ENCODE measurements at places on chromosomes 4 and X.

DNA sequence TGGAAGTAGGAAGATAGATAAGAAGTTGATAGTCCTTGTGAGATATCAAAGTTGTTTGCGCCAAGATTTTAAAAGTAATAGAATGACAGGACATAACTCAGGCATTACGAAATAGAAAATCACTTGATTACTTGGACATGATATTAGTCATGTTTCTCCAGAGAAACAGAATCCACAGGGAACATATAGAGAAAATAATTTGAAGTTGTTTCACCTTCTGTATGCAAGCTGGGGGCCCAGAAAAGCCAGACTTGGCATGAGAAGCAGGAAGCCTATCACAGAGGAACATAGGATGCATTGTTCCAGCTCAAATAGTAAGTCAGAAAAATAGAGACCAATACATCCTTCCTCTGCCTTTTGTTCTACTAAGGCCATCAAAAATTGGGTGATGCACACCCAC lies 715.9 kb downstream of the TECRL start:
- DNase-seq: no peak

GRCh38 chr4:38868059-38868960 lies 704 bp downstream of the FAM114A1 start:
- no peak for DNase-seq

DNA sequence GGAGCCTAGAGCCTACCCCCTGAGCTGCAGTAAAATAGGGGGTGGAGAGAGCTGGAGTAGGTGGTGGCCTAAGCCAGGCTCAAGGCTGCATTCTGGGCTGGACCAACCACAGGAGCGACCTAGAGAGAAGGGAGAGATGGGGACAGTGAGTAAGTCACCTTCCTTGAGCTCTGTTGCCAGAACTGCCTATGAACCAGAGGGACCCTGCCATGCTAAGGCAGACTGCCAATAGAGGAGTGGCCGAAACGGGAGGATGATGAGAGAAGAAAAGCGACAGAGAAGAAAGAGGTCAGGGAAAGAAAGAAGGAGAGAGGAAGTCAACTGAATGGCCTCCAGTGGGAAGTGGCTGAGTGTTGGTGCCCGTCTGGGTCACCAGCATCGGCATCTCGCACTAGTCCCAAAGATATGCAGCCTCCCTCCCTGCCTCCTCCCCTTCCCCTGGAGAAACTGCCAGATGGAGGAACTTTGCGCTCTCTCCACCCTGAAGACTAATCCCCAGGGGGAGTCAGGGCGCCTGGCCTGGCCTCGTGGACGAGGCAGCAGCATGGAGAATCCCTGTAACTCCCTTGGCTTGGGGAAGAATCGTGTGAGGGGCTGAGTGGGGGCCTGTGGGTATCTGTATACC lies 28.8 kb downstream of the ELF4 start:
- DNase-seq: no peak

- DNase-seq: no peak
These were observed 110.4 kb upstream of the TRIM2 start for GRCh38 chr4:153093802-153094201.

DNA sequence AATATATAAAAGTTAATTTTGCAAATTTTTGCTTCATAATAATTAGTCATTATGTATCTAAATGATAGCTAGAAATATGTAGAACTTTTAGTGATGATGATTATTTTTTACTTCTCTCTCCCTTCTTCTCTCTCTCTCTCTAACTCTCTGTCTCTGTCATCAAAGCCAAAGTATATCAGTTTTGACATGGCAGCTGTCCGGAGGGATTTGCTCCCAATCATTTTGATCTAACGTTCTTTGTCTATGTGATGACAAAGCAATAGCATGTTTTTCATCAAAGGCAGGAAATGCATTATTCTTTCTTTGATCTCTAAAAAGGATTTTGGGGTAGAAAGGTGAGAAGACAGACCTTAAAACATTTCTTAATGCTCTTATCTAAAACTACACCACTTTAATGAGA lies 402.1 kb downstream of the PDGFC start:
- no peak for DNase-seq

DNA sequence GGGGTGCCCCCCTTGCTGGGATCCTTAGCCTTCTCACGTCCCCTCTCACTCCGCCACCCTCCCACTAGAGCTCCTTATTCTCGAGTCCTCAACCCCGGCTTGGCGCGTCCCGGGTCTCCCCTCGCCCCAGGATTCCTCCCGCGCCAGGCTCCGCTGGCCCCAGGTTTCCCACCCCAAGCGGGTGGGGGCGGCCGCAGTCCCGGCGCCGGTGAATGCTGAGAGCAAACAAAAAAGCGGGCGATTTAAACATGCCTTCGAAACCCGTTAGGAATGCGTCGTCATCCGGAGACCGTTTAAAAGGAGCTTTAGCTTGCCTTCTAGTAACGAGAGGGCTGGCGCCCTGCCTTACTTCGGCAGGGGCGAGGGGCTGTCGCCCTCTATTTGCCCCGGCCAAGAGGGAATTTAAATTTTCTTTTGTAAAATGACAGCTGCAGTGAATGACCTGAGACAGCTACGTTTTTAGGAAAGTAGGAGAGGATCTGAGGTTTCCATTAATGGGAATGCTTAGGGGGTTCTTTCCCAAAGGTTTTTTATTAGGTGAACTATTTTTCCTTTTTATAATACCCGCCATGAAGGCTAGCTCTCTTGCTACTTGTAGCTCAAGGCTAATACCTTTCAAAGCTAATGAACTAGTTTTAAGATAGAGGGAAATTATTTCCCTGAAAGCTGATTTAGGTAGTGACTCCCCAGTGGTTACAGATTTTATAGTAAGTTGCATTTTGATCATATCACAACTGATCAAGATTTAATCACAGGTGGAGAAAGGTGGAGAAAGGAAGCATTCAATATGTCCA lies 3.1 kb downstream of the JADE1 start:
- DNase-seq: peak; percentile 36

GRCh38 chr4:152156442-152156841 lies 379.4 kb downstream of the FBXW7 start:
- DNase-seq: peak; percentile 20

GRCh38 chr4:10898072-10898471 lies 213.5 kb upstream of the CLNK start:
- no peak for DNase-seq

DNA sequence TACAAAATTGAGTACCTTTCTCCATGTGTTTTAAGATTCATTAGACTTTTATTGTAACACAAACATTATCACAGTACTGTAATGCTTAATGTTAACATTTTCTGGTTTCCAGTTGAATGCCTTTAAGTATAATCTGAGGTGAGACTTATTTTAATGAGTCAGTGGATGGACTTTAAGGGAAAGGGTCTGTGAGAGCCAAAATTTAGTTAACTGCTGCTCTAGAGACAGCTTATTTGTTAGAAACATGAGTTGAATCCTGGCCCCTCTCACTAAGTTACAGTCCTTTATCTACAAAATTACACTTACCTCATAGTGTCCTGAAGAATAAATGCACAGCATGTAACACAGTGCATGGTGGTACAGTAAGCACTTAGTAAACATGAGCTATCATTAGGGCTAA lies 66.0 kb downstream of the PGRMC2 start:
- no peak for DNase-seq

DNA sequence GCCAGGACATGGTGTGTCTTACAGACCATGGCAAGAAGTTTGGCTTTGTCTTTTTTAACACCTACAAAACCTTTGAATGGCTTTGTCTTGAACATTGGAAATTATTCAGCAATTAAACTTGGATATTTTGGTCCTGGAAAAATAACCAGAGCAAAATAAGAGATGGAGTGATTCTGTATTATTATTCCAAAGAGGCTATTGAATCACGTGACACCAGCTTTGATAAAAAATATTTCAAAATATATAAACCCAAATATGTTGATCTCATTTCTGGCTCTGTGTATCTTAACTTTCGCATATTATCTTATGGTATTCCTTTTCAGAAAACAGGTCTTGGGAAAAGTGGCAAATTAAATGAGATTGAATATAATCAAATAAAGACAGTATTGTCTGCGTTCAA lies 32.6 kb upstream of the GIMD1 start:
- DNase-seq: no peak

DNA sequence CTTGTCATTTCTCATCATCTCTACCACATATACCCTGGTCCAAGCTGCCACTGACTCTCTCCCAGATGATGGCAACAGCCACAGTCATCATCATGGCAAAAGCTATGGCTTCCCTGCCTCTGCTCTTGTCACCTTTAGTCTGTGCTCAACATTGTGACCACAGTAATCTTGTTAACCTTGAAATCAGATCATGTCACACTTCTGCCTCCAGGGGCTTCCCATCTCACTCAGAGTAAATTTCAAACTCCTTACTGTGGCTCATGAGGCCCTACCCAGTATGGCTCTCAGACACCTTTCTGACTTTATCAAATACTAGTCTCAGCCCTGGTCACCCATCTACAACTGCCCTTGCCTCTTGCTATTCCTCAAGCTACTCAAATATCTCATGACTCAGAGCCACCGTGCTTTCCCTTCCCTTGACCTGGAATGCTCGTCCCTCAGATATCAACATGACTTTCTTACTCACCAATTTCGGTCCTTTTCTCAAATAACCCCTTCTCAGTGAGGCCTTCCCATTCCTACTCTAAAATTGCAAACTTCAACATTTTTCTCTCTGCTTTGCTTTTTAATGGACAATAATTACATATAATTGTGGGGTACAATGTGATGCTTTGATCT lies 41.1 kb upstream of the STIM2 start:
- DNase-seq: no peak

DNA sequence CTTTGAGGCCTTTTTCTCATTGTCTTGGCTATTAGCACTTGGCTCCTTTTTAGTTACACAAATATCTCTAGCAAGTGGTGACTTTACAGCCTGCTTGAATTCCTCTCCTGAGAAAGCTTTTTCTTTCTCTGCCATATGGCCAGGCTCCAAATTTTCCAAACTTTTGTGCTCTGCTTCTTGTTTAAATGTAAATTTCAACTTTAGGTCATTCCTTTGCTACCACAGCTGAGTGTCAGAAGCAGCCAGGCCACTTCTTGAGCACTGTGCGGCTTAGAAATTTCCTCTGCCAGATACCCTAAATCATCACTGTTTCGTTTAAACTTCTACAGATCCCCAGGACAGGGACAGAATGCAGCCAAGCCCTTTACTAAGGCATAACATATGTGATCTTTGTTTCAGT lies 222.4 kb downstream of the FBXO8 start:
- no peak for DNase-seq

DNA sequence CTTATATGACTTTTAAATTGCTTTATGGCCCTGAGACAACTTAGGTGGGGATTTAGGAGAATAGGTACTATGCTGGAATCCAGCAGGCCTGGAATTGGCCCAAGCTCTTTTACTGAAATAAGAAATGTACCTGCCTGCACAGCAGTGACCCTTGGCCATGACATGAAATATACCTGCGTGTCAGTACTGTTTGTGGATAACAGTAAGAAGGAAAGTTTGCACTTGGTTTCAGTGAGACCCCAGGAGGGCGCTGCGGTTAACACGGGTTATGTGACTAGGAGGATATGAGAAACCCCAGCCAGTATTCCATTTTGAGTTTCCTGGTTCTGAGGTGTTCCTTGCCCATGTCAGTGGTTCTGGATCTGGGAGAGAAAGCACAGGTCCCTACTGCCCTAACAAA lies 5.3 kb downstream of the MTM1 start:
- DNase-seq: no peak

DNA sequence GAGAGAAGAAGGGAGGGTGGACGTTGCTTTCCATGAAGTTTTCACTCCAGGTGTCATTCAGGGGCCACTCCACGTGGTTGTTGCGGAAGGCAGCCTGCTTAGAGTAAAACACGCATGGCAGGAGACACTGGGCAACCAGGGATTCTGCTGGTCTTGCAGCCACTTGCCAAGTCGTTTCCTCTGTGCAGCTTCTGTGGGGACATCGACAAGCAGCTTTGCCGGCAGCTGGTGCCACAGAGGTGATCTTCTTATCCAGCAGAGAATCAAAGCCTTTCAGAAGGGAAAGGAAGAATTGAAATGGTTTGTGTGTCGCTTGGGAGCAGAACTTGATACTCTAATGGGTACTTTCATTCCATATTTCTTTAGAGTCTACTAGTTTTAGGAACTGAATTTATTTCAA lies 867.1 kb upstream of the TENM3 start:
- DNase-seq: no peak

- no peak for DNase-seq
These were observed 227.3 kb upstream of the TET2 start for GRCh38 chr4:104919406-104919805.

DNA sequence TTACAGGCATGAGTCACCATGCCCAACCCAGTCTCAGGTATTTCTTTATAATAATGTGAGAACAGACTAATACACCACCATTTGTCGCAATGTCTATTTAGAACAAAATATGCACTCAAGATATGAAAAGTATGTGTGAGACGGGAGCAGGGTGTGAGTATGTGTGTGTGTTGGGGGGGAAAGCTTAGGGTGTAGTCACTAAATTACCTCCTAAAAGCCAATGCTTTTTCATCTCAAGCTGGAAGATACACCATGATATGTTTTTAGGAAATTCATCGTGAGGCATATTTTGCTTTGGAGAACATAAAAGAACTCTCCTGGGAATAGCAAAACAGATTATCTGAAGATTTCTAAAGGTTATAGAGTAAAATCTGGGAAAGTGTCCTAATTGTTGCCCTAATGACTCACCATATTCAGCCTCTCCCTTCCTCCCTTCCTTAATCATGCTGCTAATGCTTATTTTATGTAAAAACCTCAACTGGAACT lies 262.7 kb downstream of the PDHA2 start:
- DNase-seq: no peak

DNA sequence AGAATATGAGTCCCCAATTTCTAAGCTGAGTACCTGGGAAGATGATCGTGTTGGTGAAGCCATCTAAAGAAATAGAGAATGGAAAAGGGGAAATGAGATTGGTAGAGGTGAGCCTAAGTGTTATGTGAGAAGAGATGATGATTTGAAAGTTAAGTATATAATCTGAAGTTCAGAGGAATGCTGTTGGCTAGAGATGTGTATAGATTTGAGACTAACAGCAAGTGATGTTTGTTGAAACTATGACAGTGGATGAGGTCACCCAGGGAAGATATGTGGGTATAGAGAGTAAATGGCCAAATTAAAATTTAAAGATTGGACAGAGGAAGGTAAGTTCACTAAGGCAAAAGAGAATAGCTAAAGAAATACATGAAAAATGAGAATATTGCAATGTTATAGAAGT lies 324.2 kb downstream of the MAPK10 start:
- no peak for DNase-seq
